ENCODE measurements at places on chromosomes 7 and 10.

GRCh38 chr7:24233386-24233785, 50.6 kb upstream of the NPY start:
- DNase-seq: no peak

DNA sequence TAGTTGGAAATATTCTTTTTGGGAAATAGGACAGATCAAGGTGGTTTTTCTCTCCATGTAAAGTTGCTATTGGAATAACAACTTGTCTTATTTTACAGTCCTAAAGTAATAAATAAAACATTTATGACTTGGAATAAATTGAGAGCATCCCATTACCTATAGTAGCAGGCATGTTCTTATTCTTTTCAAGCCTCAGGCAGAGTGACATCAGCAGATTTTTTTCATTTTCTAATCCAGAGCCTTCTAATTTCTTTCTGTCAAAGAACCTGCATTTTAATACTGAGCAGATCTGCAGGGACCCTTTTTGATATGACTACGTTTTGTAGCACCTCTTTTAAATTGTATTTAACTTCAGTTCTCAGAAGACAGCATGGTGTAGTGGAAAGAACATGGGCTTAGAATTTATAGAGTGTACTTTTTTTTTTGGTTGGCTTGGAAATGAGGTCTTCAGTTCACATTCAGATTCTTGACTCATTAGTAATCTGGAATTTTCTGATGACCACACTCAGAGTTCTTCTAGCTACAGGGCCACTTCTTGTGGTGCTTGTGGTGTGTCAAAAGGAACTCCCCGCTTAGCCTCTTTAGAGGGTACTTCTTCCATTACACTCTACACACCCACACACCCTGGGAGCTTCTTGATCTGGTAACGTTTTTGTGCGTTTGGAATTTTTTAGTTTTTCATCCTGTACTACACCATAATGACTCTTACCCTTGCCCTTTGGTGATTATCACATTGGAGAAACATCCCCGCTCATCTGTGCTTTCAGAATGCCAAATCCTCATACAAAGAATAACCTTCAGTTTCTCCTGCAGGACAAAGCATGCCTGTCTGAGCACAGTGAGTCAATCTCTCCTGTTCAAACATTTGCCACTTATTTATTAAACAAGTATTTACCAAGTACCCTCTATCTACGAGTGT, 34.6 kb downstream of the AGK start:
- peak; percentile 91 for DNase-seq

GRCh38 chr10:91700788-91701444, 68.0 kb upstream of the PPP1R3C start:
- peak; percentile 56 for DNase-seq

DNA sequence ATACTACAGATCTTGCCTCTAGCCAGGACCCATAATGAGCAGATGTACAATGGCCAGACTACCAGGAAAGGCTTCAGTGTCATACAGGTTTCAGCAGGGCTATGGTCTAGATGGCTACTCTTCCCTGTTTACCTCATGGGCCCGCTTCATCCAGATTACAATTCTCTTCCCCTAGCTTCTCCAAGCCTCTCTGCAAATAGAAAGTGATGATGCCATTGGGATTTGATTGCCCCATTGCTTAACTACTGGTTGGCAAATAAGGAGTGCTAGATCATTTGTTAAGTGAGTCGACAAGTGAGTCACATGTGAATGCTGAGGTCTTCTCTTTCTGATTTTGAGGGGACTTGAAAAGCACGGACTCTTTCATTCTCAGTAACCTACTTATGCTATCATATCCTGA, 361.5 kb upstream of the LRRTM3 start:
- peak; percentile 21 for DNase-seq

- DNase-seq: no peak
Observed at GRCh38 chr10:60388709-60389301, 870 bp downstream of the ANK3 start.

- DNase-seq: no peak
Observed at GRCh38 chr7:121271916-121272315, 56.9 kb upstream of the WNT16 start.

- DNase-seq: peak; percentile 86
Observed at GRCh38 chr10:13839430-13839990, 252.7 kb downstream of the PRPF18 start.

DNA sequence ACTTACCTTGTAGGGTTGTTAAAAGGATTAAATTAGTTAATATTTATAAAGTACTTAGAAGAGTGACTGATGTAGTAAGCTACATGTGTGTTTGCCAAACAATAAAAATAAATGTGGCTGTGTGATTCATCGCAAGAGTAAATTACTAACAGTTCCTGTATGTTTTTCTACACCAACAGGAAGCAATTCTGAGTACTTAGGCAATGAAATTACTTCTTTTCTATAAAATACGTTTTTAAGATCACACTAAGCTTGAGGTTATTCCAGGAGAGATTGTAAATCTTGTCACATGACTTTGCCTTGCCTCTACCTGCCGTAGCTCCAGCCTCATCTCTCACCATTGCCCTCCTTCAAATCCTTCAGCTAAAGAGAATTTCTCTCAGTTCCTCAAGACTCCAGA, 18.1 kb upstream of the GSTK1 start:
- peak; percentile 25 for DNase-seq

DNA sequence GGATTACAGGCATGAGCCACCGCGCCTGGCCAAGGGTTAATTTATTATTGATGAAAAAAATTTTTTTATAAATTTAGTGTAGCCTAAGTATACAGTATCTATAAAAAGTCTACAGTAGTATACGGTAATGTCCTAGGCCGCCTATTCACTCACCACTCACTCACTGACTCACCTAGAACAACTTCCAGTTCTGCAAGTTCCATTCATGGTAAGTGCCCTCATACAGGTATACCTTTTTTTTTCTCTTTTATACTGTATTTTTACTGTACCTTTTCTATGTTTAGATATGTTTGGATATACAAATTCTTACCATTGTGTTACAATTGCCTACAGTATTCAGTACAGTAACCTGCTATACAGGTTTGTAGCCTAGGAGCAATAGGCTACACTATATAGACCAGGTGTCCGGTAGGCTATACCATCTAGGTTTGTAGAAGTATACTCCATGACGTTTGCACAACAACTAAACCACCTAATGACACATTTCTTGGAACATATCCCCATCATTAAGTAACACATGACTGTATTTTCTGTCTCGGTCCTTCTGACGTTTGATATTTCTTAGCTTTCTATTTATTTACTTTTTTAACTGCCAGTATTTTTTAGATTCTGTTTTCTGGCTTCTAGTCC, 23.4 kb downstream of the IRF5 start:
- DNase-seq: no peak

GRCh38 chr10:78957471-78958039, 111.2 kb upstream of the ZMIZ1 start:
- peak; percentile 71 for DNase-seq

DNA sequence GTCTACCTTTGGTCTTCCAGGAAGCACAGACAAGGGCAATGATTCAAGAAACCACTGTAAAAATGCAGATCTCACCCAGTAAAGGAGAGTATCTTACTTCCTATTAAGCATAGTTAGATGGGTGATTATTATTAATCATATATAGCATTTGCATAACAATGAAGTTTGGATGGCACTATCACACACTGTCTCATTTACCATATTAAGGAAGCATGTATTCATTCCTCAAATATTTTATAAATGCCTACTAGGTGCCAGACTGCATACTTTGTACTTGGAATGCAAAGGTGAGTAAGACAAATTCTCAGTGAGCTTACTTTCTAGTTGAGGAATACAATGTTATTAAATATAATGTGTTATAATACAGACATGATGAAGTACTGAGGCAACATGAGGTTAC, 53.9 kb upstream of the SKAP2 start:
- DNase-seq: no peak

DNA sequence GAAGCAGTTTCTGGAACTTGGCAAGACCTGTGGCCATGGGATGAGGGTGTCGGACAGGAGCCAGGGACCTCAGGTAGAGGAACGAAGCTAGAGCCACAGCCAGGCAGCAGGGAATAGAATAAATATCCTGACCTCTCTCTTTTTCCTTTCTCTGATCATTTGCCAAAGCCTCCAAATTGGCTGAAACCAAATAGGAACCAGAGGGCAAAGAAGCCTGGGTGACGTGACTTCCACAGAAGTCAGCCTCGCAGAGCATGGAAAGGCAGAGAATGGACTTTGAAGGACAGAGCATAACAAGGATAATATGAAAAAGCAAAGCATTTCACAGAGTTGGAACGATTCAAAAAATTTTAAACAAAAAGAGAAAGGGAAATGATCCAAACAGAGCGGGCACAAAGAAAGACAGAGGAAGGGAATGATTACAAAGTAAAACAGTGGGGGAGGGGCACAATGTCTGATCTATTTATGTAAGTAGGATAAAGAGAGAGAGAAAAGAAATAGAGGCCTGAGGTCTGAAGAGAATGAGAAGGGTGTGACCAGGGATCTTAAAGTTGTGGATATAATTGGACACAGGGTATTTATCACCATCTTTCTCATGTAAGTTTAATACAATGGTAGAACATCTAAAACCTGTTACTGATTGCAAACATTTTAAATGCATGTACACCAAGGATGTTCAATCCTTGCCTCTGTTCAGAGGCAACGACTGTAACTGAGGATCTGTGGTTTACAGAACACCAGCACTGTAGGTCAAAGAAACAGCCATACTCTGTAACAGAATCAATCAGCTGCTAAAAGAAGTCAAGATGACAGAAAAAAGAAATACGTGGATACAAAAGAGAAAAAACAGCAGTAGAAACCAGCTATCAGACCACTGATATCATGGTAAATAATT, 4.5 kb upstream of the ZEB1 start:
- peak; percentile 18 for DNase-seq

- peak; percentile 51 for DNase-seq
Observed at GRCh38 chr10:77692782-77693181, 55.2 kb upstream of the KCNMA1 start.

DNA sequence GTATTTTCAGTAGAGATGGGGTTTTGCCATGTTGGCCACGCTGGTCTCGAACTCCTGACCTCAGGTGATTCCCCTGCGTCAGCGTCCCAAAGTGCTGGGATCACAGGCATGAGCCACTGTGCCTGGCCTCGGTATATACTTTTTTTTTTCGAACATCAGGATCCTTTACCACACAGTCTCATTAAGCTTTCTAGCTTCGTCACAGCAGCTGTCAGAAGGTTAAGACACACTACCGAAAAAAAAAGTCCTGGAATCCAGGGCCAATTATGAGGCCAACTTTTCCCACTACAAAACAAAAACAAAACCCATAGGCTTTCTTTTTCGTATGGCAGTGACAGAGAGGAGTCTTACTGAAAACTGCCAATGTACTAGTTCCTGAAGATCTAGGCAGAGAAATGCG, 30.7 kb downstream of the ZC3HC1 start:
- no peak for DNase-seq

GRCh38 chr7:86814661-86815379, 171.1 kb downstream of the GRM3 start:
- DNase-seq: peak; percentile 4

GRCh38 chr10:84126785-84127167, 12.5 kb upstream of the GHITM start:
- no peak for DNase-seq

DNA sequence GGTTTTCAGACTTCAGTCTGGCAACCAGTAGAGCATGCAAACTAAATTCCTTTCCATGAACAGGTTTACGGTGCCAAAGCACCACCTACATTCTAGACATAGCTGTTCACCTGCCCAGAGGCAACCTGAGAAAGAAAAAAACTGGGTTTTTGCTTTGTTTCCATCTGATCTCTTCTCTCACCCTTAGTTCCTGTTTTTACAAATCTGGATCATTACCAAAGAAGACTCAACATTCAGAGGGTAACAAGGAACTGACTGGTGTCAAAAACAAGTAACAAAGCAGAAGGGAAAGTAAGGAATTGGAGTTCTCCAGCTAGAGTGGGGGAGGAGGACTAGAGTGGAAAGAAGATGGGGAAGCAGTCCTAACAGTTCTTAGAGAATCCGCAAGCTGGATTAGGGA, 36.4 kb downstream of the CPVL start:
- DNase-seq: no peak

- DNase-seq: no peak
Observed at GRCh38 chr10:34537629-34538231, 277.4 kb downstream of the PARD3 start.

DNA sequence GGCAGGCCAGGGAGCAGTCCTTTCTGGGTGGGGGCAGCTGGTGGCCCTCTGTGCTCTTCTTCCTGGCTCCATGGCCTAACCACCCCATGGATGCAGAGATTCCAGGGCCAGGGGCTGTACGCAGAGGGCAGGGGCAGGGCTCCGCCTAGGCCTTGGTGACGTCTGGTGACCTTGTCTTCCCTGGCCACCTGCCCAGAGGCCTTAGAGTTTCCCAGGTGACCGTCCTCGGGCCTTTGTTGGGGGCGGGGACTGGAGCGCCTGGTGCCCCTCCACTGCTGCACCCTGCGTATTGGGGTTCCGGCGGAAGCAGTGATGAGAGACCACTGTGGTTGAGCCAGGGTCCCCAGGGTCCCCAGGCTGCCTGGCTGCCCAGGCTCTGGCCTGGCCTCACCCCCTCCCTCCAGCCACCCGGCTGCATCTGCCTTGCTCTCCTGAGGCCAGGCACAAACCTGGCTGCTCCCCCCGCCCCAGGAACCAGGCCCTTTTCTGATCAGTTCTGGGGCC, 10.3 kb downstream of the PWWP2B start:
- no peak for DNase-seq

- no peak for DNase-seq
Observed at GRCh38 chr10:48442809-48443177, 136.3 kb downstream of the MAPK8 start.

DNA sequence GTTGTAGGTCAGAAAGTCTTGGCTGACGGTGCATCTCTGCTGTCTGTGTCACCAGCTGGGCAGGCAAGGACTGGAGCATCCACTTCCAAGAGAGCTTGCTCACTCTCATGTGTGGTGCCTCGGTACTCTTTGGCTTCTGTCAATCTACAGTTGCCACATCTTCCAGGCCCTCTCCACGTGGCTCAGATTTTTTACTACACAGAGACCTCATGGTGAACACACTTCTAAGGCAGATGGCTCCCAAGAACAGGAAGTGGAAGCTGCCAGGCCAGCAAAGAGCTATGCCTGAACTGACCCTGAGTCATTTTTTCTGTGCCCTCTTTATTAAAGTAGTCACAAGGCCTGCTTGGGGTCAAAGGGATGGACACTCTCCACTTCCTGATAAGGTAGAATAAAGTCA, 351.5 kb upstream of the AUTS2 start:
- no peak for DNase-seq

DNA sequence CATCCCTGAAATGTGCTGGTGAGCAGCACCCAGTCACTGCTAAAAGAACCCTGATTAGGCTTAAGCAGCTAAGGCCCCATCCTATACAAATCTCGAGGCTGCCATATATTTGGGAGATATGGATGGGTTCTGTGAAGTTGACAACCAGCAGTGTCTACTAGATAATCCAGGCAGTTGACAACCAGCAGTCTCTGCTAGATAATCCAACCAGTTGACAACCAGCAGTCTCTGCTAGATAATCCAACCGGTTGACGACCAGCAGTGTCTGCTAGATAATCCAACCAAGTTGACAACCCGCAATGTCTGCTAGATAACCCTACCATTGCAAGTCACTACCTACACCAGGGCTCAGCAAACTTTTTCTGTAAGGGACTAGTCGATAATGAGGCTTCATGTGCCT, 58.3 kb upstream of the KDM7A start:
- DNase-seq: no peak

Measured in fibroblast of skin of scalp (primary cell).